ELR (cell line): ENCODE measurements at places on chromosomes 12 and 14.

DNA sequence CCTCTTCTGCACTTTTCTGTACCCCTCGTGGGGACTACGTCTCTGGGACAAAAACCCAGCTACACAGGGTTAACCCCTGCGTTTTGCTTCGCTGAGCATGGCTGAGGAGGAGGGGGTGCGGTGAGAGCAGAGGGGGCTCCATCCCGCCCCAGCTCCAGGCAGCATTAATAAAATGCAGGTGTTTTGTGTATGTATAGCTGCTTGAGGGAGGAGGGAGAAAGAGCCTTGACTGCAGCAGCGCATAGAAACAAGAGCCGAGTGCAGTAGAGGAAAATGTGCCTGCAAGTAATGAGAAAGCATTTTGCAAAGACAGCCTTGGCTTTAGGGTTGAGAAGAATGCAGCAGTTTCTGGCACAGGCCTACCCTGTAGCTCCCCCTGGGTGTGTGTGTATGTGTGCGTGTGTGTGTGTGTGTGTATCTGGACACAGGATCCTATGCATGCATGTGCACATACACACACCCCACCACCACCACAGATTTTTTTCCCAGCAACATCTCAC lies 103.9 kb downstream of the ZFP36L1 start:
- DNase-seq = peak; percentile 29

DNA sequence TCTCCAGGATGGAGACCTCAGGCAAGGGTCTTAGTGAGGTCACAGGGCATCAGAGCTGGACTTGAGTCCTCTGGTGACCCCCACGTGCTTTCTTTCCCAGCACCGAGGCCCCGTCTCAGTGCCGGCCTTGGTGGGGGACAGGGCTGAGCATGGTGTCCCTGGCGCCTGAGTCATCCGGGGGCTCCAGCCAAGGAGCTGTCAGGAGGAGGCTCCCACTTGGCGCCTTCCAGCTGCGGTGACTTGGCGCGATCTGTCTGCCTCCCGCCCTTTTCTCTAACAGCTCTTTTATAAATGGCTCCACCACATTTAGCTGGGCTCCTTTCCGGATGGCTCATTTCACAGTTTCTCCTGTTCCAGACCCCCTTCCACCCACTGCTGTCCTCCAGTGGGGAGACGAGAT lies 60.4 kb downstream of the PRMT8 start:
- no peak for DNase-seq

- no peak for DNase-seq
Observed at GRCh38 chr12:123761841-123762714, at the start of gene DNAH10. TSS of gene DNAH10 (plus strand) at chr12:123762301. CDS start at chr12:123762337, 36 bp downstream.

- no peak for DNase-seq
Observed at GRCh38 chr12:123067654-123068053, 83.2 kb downstream of the PITPNM2 start.

DNA sequence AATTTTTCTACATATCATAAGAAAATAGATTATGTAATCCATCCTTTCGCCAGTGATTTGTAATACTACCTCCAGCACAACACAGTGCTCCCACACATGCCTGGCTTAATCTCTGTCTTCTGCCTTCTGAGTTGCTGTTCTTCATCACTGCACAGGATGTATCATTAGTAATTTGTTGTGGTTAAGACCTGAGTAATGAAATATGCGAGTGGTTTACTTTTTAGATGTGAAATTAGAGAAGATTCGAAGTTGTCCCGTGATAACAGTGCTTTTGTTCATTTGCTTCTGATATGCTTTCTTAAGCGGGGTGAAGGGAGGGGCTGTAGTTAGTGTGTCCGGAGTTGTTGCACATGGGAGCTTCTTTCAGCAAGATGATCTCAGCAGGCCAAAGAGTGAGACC lies 18.1 kb downstream of the KRT85 start:
- DNase-seq = peak; percentile 67

DNA sequence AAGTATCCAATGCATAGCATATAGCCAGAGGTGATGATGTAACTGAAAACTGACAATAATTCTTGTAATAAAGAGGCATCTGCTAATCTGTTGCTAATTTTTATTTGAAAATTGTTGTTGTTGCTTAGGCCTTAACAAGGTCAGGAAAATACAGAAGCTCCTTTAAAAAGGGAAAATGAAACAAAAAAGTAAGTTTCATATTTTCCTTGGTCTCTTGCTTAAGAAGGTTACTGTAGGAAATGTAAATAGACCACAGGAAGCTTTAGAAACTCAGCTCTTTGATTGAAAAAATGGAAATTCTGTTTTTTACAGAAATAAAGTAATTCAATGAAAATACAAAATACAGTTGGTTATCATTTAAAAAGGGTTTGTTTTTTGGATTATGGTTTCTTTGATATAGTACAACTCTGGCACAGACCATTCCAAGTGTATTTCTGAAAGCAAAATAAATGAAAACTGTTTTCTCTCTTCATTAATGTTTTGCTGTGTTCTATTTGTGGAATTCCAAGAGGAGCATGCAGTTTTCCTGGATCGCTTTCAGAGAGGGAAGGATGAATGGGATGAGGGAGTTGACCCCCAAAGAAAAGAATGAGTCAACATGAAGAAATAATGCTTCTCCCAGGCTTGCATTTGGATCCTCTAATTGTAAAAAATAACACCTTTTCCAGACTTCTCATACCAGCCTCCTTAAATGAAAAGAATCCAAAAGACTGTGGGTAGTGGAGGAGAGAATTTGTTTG lies 398.0 kb upstream of the FAR2 start:
- no peak for DNase-seq

- peak; percentile 60 for DNase-seq
Observed at GRCh38 chr12:27615331-27615891, 80.8 kb upstream of the REP15 start.

DNA sequence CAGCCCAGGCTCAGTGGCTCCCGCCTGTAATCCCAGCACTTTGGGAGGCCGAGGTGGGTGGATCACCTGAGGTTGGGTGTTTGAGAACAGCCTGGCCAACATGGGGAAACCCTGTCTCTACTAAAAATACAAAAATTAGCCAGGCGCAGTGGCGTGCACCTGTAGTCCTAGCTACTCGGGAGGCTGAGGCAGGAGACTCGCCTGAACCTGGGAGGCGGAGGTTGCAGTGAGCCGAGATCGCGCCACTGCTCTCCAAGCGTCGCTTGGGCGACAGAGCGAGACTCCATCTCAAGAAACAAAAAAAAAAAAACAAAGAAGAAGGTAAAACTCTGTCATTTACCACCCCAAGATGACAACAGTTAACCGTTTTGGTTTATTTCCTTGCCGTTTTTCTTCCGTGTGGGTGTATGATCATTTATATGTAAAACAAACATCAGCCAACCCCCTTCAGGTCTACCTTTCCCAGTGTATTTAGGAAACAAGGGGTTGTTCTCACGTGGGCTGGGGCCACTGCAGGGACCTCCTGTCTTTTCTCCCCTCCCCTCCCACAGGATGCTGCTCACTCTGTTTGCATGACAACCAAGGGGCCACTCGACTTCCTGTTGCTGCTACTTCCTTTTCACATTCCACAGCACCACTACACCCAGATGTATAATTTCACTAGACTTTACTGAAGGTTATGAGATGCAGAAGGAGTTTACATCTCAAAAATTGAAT lies 13.6 kb downstream of the TTC9 start:
- peak; percentile 21 for DNase-seq

DNA sequence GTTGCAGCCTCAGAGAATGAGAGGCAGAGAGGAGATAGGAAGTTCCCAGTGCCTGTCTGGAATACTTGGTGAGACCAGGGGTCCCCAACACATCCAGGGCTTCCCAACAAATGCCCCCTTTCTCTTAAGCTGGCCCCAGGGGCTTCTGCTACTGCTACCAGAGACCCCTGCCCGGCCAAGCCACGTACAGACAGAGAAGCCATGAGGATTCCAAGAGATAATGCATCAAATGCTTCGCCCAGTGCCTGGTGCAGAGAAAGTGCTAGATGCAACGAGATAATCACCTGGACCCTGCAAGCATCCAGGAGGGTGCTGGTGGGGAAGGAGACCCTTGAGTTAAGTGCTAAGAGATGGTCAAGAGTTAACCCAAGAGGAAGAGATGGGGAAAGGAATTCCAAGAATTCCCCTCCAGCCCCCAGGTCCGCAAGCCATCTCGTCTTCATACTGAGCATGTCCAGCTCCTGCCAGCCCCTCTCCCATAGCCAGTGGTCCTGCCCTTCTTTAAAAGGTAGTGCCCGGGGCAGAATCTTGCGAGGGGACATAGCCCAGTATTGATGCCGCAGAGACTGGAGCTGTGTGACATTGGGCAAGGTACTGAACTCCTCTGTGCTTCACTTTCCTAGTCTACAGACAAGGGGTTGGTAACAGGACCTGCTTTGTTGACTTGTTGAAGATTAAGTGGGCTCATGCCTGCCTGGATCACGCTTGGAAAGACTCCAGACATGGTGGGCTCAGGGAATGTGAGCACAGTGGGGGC lies 103.3 kb downstream of the CALM1 start:
- DNase-seq = no peak

DNA sequence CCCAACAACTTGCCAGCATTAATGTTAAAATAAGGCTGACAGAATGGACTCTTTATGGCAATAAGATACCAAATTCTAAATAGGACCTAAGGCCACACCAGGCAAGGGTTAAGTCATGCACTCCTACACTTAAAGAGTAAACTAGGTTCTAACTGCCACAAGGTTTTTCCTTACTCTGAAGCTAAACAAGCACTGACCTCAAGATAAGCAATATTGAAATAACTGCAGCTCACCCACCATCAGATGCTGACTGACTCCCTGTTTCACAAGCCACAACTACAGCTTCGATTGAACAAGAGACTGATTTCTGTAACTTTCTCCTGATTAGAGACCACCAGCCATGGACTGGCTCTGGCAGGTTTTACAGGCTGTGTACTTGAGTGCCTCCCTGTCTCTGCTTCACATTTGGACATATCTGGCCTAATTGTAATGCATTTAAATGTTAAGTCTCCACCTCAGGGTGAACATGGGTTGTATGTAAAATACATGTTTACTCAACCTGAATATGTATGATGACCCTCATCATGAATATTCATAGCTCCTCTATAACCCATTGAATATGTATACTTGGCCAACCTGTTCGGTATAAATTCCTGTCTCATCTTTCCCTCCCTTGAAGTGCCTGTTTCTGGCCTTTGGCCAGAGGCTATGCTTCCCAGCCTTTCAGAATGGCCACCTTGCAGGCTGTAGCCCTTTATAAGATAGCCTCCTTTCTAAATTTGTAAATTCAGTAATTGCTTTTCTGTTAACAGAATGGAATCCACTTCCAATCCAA lies 70.5 kb upstream of the DAAM1 start:
- DNase-seq = no peak

DNA sequence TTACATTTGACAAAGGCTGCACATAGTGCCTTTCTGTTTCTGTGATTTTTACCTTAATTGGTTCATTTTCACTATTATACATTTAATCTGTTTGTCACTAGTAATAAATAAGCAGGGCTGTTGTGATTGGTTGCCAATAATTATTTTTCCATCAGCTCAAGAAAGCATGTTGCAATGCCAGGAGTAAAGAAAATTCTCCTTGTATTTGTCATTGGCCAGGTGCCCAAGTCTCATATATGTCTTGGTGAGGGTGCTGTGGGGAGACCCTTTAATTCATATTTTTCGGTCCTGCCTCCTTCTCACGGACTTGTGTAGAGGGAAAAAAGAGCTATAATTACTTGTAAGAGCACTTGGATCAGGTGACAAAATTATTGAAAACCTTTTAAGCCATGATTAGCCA lies 108.0 kb downstream of the KITLG start:
- peak; percentile 52 for DNase-seq

DNA sequence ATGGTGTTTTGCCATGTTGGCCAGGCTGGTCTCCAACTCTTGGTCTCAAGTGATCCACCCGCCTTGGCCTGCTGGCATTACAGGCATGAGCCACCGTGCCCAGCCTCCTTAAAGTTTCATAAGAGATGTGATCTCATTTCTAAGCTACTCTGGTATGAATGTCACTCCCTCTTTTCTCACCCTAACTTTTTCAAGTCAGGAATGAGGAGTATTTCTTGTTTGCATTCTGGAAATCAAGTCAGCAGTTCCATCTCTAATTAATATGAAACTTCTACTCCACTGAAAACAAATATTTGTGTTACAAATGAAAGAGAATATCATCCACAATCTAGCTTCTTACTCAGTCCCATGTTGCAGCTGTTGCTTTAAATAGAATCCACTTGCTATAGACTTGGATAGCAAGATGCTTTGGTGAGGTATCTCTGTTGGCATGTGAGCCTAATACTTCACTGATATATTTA lies 61.3 kb downstream of the ARF6 start:
- no peak for DNase-seq

- DNase-seq = no peak
Observed at GRCh38 chr14:32432813-32433538, 103.9 kb downstream of the AKAP6 start.

- no peak for DNase-seq
Observed at GRCh38 chr12:109723311-109723881, 9.8 kb downstream of the FAM222A start.

GRCh38 chr12:42422785-42423184 lies 96.8 kb downstream of the PPHLN1 start:
- DNase-seq = no peak

DNA sequence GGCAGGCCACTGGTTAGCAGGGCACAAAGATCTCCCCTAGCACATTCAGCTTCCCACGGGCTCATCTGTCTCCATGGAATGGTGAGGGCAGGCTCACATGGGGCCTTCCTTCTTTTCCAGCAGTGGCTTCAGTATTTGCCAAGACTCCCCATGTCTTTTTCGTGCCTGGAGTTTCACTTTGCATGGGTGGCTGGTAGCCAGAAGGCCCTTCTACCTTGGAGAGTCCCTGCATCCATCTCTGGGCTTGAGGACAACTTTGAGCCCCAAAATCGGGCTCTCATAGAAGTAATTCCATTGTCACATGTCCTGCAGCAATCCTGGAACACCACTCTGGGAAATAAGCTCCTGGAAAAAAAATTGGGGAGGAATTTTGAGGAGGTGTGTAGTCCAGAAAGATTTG lies 42.1 kb downstream of the NFKBIA start:
- no peak for DNase-seq

DNA sequence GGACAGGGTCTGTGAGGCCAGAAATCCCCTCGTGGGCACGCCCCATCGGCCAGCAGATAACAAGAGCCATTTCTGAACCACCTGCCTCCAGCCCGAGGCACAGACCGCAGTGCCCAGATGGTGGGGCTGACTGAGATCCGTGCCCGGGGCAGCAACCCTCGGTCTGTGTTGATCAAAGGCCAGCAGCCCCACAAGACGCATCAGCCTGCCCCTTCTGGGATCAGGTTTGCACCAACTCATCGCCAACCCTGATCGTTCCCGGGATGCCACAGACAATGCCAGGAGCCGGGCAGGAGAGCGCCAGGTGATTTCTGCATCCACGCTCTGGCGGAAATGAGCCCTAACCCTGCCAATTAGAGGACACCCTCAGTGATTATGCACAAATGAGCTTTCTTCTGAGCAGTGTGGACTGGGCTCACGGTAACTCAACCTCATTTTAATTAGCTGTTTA lies 64.5 kb downstream of the TESC start:
- DNase-seq = no peak

GRCh38 chr12:69633061-69633460 lies 22.4 kb upstream of the LRRC10 start:
- DNase-seq = peak; percentile 23

GRCh38 chr12:46147144-46147543 lies 121.7 kb downstream of the SLC38A1 start:
- DNase-seq = no peak

GRCh38 chr12:6229224-6230218 lies 29.3 kb downstream of the CD9 start:
- DNase-seq = peak; percentile 69

GRCh38 chr12:52274521-52275120 lies at the start of gene KRT86:
TSS of gene KRT86 (plus strand) at chr12:52274645. CDS start at chr12:52301917, 27,272 bp downstream.
- no peak for DNase-seq

GRCh38 chr12:101557094-101557493 lies 37.7 kb upstream of the MYBPC1 start:
- DNase-seq = no peak

- no peak for DNase-seq
Observed at GRCh38 chr14:100654814-100655740, 67.9 kb upstream of the BEGAIN start.
